ENCODE measurements at places on chromosomes 11 and 22.

DNA sequence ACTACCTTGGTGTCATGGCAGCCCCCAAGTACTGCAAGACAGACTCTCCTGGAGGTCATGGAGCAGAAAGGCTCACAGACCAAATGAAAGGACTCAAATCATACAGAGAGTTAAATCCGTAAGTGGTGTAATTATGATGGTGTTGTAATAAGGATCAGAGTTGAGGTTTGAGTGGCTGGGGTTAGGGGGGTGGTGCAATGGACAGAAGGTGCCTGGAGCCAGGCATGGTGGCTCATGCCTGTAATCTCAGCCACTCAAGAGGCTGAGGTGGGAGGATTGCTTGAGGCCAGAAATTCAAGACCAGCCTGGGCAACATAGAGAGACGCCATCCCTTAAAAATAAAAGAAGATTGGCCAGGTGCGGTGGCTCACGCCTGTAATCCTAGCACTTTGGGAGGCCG, 18.7 kb downstream of the ART5 start:
- no peak for DNase-seq

GRCh38 chr11:65776196-65776595, 4.6 kb downstream of the AP5B1 start:
- no peak for DNase-seq

DNA sequence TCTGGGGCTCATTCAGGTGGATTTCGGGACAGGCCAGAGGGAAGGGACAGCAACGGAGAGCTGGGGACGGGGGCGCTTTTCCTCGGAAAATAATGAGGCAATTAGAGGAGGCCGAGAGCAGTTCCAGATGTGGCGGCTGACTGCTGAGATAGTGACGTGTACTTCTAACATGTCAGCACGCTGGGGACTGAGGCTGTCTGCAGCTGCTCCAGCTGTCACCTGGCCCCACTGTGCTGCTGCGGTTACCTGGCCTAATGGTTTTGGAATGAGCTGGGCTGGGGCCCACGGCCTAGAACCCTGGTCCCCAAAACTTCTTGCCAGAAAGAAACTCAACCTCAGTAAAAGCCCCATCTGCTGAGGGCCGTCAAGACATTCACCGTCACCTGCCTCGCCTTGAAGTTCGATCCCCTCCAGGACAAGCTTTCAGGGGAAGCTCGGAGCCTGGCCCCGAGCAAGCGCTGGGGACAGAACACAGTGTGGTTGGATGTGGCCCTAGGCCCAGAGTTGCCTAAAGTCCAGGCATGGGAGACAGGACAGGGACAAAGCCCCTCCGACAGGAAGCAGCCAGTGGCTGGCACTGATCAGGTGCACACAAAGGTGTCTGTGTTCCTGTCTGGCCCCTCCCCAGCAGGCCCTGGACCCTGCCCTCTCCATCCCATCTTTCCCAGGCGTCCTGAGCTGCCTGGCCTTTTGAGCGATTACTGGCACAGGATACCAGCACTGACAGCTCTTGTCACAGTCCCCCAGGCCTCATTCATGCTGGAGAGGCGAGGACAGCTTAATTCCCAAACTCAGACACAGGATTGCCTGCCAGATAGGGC, 22.1 kb downstream of the RPUSD4 start:
- DNase-seq, result no peak

DNA sequence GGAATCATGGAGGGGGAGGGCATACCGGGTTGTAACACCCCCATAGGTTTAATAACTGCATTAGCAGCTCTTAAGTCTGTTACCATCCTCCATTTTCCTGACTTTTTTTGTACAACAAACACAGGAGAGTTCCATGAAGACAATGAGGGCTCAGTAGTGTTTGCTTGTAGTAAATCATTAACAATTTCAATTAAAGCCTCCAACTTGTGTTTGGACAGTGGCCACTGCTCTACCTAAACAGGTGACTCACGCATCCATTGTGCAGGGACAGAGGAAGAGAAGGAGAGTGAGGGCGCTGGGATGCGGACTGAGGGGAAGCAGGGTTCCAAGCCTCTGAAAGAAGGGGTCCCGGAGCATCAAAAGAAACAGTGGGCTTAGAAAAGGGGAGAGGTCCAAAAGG, 21.3 kb upstream of the MTNR1B start:
- no peak for DNase-seq

DNA sequence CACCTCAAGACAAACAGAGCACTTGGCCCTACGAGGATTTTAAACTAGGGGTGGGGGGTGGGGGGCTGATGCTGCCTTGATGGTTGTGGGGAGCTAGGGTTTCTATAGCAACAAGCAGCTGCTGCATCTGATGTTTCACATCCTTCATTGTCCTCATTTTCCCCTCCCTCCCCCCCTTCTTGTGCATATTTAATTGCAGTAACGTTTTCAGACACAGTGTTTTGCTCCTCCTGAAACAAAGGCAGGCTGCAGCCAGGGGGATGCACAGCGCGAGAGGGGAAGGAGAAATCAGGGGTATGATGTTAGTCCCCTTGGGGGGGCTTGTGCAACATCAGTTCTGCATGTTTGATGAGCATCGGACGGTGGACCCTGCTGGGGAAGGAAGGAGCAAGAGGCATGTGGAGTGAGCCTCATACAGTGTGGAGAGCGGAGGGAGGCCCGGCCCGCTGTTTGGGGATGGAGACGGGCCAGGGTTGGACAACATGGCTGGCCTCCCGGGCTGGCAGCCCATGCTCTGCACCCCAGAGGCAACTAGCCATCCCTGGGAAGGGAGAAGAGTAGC, 208.3 kb downstream of the CEP164 start:
- DNase-seq, result no peak

GRCh38 chr22:25364281-25364680, 144.8 kb downstream of the CRYBB2 start:
- DNase-seq, result no peak

DNA sequence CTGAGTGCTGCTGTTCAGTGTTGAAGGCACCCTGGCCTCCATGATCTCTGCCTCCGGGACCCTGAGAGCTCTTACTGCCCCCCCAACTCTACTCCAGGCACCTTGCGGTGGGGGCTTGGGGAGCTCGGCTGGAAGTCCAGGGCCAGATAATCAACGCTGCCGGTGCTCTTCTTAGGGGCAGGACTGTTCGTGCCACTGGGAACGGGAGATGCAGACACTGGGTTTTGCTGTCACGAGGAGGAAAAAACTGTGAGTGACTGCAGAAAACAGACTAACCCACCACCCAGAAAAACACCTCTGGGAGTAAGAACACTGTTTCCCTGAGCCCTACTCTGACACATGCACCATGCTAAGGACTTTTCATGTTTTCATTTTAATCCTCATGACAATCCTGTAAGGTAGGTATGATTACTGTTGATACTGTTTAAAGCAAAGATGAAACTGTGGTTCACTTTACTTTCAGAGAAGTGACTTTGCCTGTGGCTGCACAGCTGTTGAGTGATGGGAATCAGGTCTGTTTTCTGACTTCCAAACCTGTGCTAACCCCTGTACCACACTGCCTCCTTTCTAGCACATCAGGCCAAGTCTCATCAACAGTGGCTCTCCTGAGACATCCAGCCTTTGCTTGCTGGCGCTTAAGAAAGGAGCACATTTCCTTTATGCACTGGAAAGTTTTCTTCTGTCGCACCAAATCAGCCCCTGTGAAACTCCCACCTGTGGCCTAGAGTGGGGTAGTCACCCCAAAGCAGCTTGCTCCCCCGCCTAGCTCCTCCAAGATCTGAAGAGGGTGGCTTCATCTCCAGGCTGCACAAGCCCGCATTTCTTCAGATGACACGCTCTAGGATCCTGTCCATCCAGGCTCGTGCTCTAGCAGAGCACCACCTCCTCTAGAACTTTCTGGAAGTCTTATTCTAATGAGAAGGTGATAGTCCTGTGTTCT, 31.8 kb downstream of the USP35 start:
- DNase-seq, result no peak

DNA sequence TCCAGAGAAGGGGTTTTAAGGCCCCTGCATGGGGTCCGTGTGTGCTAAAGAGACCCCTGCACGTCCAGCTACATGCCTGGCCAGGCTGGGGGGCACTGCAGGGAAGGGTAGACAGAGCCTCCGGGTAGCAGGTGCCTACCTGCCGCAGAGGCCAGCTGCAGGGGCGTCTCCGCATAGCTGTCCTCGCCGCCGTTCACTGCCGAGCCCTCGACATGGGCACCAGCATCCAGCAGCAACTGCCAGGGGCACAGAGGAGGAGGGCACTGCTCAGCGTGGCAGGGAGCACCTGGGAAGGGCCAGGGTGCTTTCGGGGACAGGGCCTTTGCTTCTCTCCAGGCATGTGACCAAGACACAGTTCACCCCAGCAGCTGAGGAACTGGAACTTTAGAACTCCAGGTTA, 59.7 kb downstream of the NAT10 start:
- DNase-seq, result no peak

GRCh38 chr11:120425527-120425926, 86.0 kb upstream of the GRIK4 start:
- no peak for DNase-seq

DNA sequence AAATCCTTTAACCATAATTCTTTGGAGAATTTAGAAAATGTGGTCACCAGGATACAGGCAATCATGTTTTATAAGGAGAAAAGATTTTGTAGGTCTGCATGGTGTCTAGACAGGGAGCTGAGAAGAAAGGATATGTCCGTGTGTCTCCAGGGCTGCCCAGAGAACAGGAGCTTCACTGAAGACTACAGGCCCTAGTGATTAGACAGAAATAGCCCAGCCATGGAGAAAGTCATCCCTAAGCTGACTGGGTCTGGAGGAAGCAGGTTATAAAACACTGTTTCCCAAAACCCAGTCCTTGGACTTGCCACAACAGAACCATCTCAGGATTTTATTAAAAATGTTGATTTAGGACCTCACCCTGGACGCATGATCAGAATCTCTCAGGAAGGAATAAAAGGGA, 84.4 kb downstream of the GALNT18 start:
- DNase-seq, result no peak

DNA sequence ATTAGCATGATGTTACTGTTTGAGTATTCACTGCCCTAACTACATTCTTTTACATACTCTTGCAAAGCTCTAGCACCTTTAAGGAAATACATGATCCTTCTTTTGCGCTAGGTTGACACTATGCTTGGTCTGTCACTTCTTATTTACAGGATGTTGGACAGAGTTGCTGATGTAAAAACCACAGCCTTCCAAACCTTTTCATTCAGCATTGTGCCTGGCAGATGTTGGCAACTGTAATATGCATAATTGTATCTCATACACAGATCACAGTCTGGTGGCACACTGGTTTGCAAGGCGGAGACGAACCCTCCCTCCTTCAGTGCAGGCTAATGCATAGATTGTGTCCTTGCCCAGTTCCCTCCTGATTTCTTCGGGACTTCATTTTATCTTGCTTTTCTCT, 224.1 kb downstream of the SNX19 start:
- no peak for DNase-seq

GRCh38 chr11:133945087-133945974, 11.4 kb downstream of the IGSF9B start:
- peak; percentile 60 for DNase-seq

GRCh38 chr22:32951807-32952153, 106.4 kb downstream of the SYN3 start:
- DNase-seq, result no peak

GRCh38 chr11:83042964-83043711, 28.6 kb downstream of the RAB30 start:
- DNase-seq, result no peak

GRCh38 chr11:11263238-11264005, 89.6 kb downstream of the CSNK2A3 start:
- no peak for DNase-seq

GRCh38 chr11:87361891-87362290, 324.2 kb downstream of the TMEM135 start:
- no peak for DNase-seq

- DNase-seq, result no peak
Measured at GRCh38 chr22:44783581-44783980, 31.2 kb downstream of the ARHGAP8 start.

DNA sequence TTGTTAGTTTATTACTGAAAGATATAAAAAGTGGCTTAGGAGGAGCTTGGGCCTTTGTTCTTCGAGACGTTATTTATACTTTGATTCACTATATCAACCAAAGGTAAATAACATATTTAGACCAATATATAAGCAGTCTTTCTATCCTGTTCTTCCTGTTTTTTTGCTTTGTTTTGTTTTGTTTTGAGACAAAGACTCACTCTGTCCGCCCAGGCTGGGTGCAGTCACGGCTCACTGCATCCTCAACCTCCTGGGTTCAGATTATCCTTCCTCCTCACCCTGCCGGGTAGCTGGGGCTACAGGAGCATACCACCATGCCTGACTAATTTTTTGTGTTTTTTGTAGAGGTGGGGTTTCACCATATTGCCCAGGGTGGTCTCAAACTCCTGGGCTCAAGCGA, 66.8 kb downstream of the ATM start:
- DNase-seq, result no peak

GRCh38 chr22:44890416-44891292, 119.2 kb downstream of the PHF21B start:
- DNase-seq, result no peak

DNA sequence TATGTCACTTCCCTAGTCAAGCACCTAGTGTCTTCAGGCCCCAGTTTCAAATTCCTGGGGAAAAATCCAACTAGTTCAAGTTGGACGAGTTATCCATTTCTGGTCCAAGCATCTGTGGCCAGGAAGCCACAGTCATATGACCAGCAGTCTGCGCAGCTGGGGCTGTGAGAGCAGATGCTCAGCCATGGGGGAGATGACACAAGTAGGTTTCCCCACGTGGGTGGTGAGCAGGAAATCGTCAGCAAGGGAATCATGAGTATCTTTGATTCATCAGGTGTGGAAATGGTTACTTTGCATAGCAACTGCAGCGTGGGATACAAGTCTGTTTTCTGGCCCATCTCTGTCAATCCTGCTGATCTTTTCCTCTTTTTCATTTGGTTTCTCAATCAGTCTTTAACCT, 185.3 kb downstream of the C11orf91 start:
- no peak for DNase-seq

GRCh38 chr11:103649401-103649895, 387.0 kb upstream of the DDI1 start:
- no peak for DNase-seq

DNA sequence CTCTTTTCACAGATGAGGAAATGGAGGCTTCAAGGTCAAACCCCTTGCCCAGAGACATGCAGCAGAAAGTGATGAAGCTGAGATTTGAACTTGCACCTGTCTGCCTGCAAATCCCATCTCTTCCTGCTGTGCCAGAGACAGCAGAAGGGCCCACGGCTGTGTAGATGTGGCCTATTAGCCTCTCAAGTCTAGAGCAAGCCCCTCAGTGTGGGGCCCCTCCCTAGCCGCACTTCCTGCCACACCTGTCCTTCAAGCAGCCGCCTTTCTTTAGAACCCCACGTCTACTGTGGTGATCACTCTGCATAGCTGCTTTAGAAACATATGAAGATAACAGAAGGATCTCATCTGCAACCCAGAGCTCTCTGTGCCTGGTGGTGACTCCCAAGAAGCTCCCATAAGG, 41.2 kb upstream of the JAM3 start:
- DNase-seq, result no peak

All from stimulated activated CD8-positive, alpha-beta memory T cell treated with anti-CD3 and anti-CD28 coated beads, Interleukin-7, amount 100 ng/mL, for 1 hour (primary cell).